Stimulated activated CD8-positive, alpha-beta memory T cell treated with anti-CD3 and anti-CD28 coated beads, Interleukin-4, amount 100 ng/mL, for 24 hours (primary cell): ENCODE measurements at places on chromosomes 2 and 18.

GRCh38 chr2:27086090-27086723 is 365 bp upstream of the KHK start:
- DNase-seq = peak; percentile 98

- DNase-seq = no peak
Observed at GRCh38 chr2:43196768-43197587, 29.4 kb downstream of the ZFP36L2 start.

- no peak for DNase-seq
Observed at GRCh38 chr2:8676191-8676920, 5.5 kb upstream of the ID2 start.

GRCh38 chr2:169672406-169672805 is 21.8 kb downstream of the CFAP210 start:
- DNase-seq = no peak

GRCh38 chr18:49628881-49629795 is 67.3 kb downstream of the LIPG start:
- no peak for DNase-seq

DNA sequence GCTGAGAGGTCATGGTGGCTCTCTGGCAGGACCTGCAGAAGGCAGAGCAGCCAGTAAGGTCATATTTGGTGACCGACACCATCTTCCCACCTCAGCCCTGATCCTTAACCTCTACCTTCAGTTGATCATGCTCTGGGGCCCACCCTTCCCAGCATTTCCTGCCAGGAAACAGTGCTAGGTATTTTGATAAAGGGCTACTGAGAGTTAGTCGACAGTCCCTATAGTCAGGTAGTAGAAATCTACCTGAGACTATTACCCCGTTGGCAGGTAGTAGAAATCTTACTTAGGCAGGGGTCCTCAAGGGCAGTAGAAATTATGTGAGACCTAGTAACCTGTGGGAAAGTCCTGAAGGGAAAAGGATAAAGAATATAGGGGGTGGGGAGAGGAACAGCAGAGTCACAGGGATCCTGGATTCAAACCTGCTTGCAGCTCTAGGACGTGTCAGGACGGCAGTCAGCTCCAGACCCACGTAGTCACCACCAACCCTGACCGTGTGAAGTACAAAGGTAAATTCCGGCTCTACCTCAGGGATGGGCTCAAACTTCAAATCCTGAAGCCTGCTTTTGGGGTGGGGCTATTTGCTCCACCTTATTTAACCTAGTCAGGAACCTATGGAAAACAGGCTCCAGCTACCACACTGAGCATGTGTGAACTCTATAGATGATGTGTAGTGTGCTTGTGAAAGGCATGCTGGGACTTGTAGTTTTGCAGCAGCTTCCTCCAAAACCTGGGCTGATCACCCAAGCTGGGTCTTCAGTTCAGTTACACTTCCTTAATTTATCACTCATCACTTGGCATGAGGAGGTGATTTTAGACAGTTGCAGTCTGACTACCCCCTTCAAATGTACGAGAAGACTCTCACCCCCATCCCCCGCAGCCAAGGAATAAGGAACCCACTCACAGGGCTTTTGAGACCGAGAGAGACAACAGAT is at the start of gene DQX1:
Gene DQX1, minus strand, starts transcription at position 515 of the 932 bp plus-strand sequence. Its CDS starts 502 bp downstream, at position 13.
- DNase-seq = no peak

DNA sequence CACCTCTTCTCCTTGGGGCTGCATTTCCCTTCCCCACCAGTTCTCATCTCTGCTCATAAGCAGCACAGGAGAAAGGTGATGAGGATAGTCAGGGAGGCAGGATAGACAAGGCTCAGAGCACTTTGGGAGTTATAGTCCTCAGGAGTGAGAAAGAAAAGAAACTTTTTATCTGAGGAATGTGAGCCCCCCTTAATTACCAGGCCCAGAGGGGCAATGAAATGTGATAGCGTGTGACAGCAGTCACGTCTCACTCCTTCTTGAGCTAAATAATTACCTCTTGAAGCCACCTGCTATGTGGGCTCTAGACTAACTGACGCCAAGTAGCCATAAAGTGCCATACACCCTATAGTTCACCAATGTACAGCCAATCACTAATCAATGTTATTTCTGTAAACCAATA is 105.8 kb downstream of the SPP2 start:
- no peak for DNase-seq

- no peak for DNase-seq
Observed at GRCh38 chr2:190545555-190546385, 11.2 kb upstream of the NEMP2 start.

- no peak for DNase-seq
Observed at GRCh38 chr18:14908541-14908940, 160.6 kb downstream of the ANKRD30B start.

- no peak for DNase-seq
Observed at GRCh38 chr2:161998857-161999256, 75.2 kb downstream of the DPP4 start.

DNA sequence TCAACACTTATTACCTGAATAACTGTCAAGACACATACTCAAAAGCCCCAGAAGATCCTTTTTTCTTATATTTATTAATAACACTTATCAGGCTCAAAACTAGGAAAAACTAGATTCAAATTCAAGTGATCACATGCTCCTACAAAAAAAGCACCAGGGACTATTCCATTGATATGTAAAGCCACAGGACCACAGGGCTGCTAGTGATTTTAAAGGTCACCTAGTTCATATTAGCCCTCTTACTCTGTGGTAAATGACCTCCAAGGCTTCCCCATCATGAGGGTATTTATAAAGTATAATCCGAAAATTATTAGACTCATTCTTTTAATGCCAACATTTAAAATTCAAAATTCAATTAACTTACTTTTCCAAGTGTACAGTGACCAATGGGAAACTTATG is 52.5 kb downstream of the LRPPRC start:
- DNase-seq = no peak

- DNase-seq = no peak
Observed at GRCh38 chr18:9516437-9517064, 41.2 kb downstream of the RALBP1 start.

- DNase-seq = no peak
Observed at GRCh38 chr2:218341381-218341780, 15.3 kb upstream of the CATIP start.

GRCh38 chr2:98749066-98749450 is 18.1 kb upstream of the MGAT4A start:
- DNase-seq = no peak

DNA sequence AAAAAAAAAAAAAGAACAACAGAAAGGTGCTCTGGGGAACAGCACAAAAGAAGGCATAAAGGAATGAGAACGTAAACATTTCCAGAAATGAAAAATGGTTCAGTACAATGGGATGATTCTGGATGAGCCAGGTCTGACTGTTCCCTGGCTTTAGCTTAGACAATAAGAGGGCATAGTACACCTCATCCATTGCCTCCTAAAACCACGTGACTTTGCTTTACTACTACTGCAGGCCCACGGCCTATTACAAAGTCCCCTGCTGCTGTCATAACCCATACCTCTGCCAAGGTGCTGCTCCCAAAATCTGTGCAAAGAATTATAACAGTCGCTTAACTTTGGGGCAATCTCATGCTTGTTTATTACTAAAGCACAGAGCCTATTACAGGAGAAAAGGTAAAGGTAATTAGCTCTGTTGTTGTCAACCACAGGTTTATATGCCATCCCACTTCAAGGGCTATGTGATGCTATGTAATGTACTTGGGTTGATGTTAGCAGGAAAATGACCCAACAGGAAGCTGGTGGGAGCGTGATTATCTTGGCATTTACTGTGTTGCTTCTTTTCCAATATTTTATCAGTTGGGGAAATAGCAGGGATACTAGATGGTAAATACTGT is 26.8 kb downstream of the STK17B start:
- no peak for DNase-seq

DNA sequence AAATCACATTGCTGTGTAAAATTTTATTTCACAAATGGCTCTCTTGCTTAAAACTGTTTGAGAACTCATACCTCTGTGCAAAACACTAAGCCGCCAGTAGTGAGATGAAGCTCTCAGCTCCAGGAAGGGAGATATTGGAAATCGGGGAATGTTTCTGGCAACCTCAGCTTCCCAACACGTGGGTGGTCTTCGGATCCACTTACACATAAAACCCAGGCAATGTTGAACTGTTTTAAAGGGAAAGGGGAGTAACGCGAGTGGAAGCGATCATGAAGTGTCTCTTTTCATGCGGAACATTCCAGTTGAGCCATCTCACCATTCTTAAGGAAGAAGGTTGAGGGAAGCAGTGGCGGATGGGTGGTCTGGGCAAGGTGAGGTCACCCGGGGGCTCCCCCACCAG is 136.8 kb downstream of the ASB1 start:
- DNase-seq = no peak

GRCh38 chr2:121479882-121480522 is 50.7 kb upstream of the RNU4ATAC start:
- DNase-seq = no peak

GRCh38 chr2:128233790-128234395 is 84.8 kb downstream of the HS6ST1 start:
- DNase-seq = no peak

DNA sequence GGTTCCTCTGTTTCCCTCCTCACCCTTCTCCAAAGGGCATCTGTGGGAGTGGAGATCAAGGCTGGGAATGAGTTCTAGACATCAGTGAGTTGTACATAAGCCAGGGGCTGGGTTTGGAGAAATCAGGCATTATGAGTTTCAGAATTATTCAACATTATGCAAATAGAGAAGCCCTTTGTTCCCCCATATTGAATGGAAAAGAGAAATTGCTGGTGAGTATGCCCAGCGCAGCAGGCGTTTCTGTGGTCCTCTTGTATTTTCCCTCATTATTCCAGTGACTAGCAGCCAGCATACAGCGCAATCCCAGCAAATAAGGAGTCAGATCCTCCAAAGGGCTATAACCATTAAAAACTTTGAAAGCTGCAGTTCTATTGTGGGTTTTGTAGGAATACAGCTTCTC is 94.4 kb downstream of the VWA3B start:
- no peak for DNase-seq

DNA sequence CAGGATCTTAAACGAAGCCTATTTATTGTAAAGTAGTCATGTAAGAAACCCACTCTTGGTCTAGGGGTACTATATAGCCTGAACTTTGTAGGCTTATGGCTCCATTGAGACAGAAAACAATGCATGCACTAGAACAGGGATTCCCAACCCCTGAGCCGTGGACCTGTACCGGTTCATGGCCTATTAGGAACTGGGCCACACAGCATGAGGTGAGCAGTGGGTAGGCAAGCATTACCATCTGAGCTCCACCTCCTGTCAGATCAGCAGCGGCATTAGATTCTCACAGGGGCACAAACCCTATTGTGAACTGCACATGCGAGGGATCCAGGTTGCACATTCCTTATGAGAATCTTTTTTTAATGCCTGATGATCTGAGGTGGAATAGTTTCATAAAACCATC is 59.2 kb downstream of the ROCK1 start:
- DNase-seq = no peak

DNA sequence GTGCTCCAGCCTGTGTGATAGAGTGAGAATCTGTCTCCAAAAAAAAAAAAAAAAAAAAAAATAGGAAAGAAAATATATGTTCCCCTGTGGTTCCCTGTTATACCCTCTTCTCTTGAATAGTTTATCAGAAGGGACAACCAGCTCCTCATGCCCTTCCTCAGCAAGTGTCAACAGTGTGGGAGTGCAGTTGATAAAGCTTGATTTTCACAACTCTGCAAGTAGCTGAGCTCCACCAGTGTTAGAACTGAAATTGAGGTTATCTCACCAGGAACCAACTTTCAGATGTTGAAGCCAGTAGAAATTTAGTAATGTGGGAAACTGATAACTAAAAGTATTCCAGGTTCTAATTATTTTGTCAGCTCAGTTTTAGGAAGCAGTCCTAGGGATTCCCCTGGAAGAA is 25.1 kb downstream of the NEDD4L start:
- DNase-seq = no peak
